ENCODE measurements at places on chromosomes 13 and 19. TPM values are rescaled to one million over a fixed set of nuclear protein-coding genes. Genes with fewer than 3 reads are reported as not detected.
A peak's percentile ranks its signal among the peaks of the same experiment; 100 is the strongest.

SIGLECL1 gene
- total RNA-seq: not detected

SLC7A9 gene
- not detected for total RNA-seq

ZSWIM4 gene
- total RNA-seq: 33.1 TPM

SDHAF1 gene
- total RNA-seq: 12.5 TPM

NCAN gene
- 4.2 TPM for total RNA-seq

PGLYRP1 gene
- not detected for total RNA-seq

LILRB3 gene
- not detected for total RNA-seq

C19orf81 gene
- 26.8 TPM for total RNA-seq

ZNF845 gene
- 24.3 TPM for total RNA-seq

NOVA2 gene
- total RNA-seq: 2.4 TPM

IGFL1 gene
- not detected for total RNA-seq

TSC22D1 gene
- 90.1 TPM for total RNA-seq

GRCh38 chr13:93685900-93686299, 459.3 kb downstream of the GPC6 start:
- no peaks in the 10 kb centered on the region for H3K36me3 ChIP-seq
- peaks cover 17% of the 10 kb centered on the region for H3K4me1 ChIP-seq
- no peaks in the 10 kb centered on the region for H3K27me3 ChIP-seq
- H3K4me3 ChIP-seq: no peak overlapping the region

DNA sequence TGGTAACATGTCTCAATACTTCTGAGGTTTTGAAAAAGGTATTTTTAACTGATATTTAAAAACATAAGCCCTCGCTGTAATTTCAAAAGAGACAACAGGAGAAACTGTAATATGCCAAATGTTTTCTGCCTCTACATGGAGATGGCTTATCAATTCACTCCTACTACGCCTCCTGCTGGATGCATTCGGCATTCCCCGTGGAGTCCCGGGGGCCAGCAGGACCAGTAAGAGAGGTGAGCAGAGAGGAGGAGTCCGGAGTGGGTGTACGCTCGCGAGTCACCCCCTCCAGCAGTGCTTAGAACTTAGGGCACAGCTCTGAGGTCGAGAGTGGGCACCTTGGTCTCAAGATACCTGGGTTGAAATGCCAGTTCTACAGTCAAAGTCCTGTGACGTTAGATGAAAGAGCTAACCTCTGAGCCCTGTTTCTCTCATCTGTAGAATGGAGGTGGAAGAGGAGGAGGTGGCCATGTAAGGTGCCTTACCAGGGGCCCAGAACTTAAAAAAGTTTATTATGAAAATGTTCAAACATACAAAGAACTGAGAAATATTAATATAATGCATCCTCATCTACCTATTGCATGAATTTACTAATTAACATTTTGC, 110.2 kb downstream of the STK24 start:
- peaks cover 3% of the 10 kb centered on the region for H3K4me1 ChIP-seq
- no peak overlapping the region for H3K27ac ChIP-seq
- DNase-seq: peak; percentile 94
- no peak overlapping the region for H3K4me3 ChIP-seq
- peaks cover 79% of the 10 kb centered on the region for H3K36me3 ChIP-seq

- H3K36me3 ChIP-seq: no peaks in the 10 kb centered on the region
- no peak overlapping the region for H3K4me3 ChIP-seq
- peak; percentile 42 for DNase-seq
- no peaks in the 10 kb centered on the region for H3K27me3 ChIP-seq
Measured at GRCh38 chr13:24168979-24169378, 8.5 kb downstream of the SPATA13 start.

DNA sequence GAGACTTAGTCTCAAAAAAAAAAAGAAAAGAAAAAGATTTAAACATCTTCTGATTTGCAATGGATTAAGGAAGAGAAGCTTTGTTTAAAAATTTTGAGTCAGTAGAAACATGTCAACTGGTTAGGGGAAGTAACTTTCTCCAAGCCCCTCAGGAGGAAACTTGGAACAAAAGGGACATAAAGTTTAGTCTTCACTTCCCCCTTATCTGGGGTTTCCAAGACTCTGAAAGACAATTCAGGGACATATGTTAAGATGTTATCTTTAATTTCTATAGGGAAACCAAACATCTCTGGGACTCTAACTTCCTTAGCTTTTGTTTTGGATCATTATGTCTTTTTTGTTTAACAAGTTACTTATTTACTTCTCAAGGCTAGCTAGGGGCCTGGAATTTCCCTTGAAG, 20.1 kb upstream of the MRI1 start:
- no peak for DNase-seq
- no peak overlapping the region for H3K27ac ChIP-seq
- no peaks in the 10 kb centered on the region for H3K36me3 ChIP-seq
- H3K4me3 ChIP-seq: no peak overlapping the region

DNA sequence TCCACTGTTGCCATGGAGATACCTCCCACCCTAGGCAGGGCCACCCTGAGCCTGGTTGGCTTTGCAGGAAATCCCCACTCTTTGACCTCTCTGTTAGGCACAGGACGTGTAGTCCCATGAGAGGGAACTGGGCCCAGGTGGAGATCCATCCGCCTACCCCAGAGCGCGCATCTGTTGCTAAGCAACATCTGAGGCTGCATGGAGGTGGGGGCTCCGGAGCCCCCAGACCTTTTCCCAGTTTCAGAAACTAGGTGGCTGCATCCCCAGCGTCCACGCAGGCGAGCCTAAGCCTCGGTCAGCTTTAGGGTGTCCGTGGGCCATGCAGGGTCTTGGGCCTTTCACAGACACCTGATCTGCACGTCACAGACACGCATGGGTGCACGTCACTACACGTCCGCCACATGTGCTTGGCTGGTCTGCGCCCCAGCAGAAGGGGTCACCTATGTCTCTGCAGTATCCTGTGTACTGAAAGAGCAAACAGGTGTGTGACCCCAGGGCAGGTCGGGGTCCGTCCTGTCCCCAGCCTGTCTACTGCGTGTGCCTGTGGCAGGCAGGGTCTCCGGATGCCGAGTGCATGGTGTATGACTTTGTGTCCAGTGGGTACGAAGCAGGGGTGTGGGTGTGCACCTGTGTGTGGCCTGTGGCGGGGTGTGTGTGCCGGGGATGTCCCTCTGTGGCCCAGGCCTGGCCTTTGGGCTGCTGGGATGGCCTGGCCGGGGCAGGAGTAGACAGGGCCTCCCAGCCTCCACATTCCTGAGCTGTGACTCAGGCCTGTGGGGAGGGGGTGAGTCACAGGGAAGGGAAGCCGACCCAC, 4.1 kb upstream of the CIRBP start:
- H3K27ac ChIP-seq: peak overlapping the region; percentile 62
- peaks cover 9% of the 10 kb centered on the region for H3K27me3 ChIP-seq
- H3K4me1 ChIP-seq: peaks cover 26% of the 10 kb centered on the region
- DNase-seq: peak; percentile 94

DNA sequence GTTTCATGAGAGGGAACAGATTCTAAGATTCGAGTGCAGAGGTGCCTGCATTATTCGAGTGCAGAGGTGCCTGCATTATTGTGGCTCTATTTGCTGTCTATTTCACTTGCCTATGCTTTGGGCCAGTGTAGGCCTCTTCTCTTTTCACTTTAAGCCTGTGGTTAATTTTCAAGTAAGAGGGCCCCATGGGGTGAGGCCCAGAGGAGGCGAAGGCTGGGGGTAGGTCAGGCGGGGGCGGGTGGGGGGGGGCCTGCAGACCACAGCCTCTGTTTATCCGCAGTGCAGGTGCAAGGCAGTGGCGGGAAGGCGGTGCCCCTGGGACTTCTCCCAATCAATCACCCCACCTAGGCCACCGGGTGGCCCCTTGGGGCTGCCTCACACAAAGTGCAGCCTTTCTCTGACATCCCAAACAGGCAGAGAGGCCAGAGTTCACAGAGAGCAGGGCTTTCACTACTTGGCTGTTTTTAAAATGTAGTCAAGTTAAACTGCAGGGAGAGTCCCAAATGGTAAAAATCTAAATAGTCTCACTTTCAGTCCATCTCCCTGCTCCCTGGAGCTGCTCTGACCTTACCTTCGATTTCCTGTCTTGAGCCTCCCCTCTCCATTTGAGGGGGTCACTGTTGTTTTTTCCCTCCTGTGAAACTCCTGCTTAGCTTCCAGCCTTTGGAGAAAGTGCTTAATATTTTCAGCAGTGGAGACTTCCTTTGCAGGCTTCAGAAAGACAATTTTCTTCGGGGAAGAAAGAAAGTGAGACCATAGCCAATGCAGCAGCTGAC, 249.0 kb downstream of the DLEU7 start:
- H3K27me3 ChIP-seq: peaks cover 6% of the 10 kb centered on the region
- H3K4me3 ChIP-seq: no peak overlapping the region
- no peaks in the 10 kb centered on the region for H3K36me3 ChIP-seq
- H3K4me1 ChIP-seq: no peaks in the 10 kb centered on the region
- peak; percentile 73 for DNase-seq
- H3K27ac ChIP-seq: peak overlapping the region; percentile 39

- no peak for DNase-seq
- no peaks in the 10 kb centered on the region for H3K4me1 ChIP-seq
- no peak overlapping the region for H3K27ac ChIP-seq
- H3K4me3 ChIP-seq: no peak overlapping the region
Measured at GRCh38 chr13:48175185-48175584, 57.8 kb upstream of the ITM2B start.

GRCh38 chr19:11208561-11209471, 11.5 kb upstream of the KANK2 start:
- H3K27me3 ChIP-seq: no peaks in the 10 kb centered on the region
- no peak overlapping the region for H3K27ac ChIP-seq
- no peaks in the 10 kb centered on the region for H3K4me1 ChIP-seq
- H3K4me3 ChIP-seq: no peak overlapping the region
- no peak for DNase-seq
- peaks cover 14% of the 10 kb centered on the region for H3K36me3 ChIP-seq

- no peak overlapping the region for H3K4me3 ChIP-seq
- H3K36me3 ChIP-seq: no peaks in the 10 kb centered on the region
Measured at GRCh38 chr19:33777351-33777750, 19.3 kb upstream of the KCTD15 start.

- no peaks in the 10 kb centered on the region for H3K4me1 ChIP-seq
- no peaks in the 10 kb centered on the region for H3K27me3 ChIP-seq
- no peak overlapping the region for H3K27ac ChIP-seq
- peak; percentile 85 for DNase-seq
- H3K4me3 ChIP-seq: no peak overlapping the region
Measured at GRCh38 chr19:16527971-16528521, 14.2 kb downstream of the CHERP start.

DNA sequence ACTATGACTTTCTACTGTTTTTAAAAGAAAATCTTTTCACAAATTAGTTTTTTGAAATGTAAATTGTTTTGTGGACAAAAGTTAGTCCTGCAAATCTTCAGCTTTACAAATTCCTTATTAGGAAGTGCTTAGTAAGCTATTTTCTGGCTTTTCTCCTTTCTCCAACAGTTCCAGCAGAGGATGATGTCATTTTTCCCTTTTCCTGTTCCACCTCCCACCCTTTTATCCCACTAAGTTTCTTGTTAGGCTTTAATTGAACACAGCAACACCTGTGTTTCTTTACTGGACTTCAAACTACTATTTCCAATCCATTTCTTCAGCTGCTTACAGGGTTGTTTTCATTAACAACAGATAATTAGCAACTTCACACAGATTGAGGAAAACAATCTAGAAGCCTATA, 389.2 kb downstream of the NDFIP2 start:
- no peak for DNase-seq
- no peaks in the 10 kb centered on the region for H3K36me3 ChIP-seq
- H3K27me3 ChIP-seq: no peaks in the 10 kb centered on the region
- no peak overlapping the region for H3K27ac ChIP-seq
- H3K4me3 ChIP-seq: no peak overlapping the region

GRCh38 chr13:107964395-107964794, 250.9 kb downstream of the LIG4 start:
- no peak for DNase-seq
- H3K36me3 ChIP-seq: no peaks in the 10 kb centered on the region
- H3K27me3 ChIP-seq: no peaks in the 10 kb centered on the region
- H3K4me1 ChIP-seq: peaks cover 2% of the 10 kb centered on the region
- no peak overlapping the region for H3K4me3 ChIP-seq
- H3K27ac ChIP-seq: no peak overlapping the region

- peaks cover 73% of the 10 kb centered on the region for H3K27me3 ChIP-seq
- H3K4me1 ChIP-seq: no peaks in the 10 kb centered on the region
- no peaks in the 10 kb centered on the region for H3K36me3 ChIP-seq
- H3K27ac ChIP-seq: no peak overlapping the region
Measured at GRCh38 chr13:111537115-111537728, 216.8 kb downstream of the TEX29 start.

GRCh38 chr13:73323615-73324014, 264.8 kb downstream of the KLF5 start:
- H3K4me3 ChIP-seq: no peak overlapping the region
- no peaks in the 10 kb centered on the region for H3K4me1 ChIP-seq
- no peak overlapping the region for H3K27ac ChIP-seq
- no peaks in the 10 kb centered on the region for H3K27me3 ChIP-seq
- H3K36me3 ChIP-seq: no peaks in the 10 kb centered on the region

GRCh38 chr13:20901668-20902437, 693 bp downstream of the XPO4 start:
- no peaks in the 10 kb centered on the region for H3K4me1 ChIP-seq
- peaks cover 16% of the 10 kb centered on the region for H3K36me3 ChIP-seq
- DNase-seq: peak; percentile 80
- H3K27ac ChIP-seq: peak overlapping the region; percentile 87
- H3K27me3 ChIP-seq: no peaks in the 10 kb centered on the region
- H3K4me3 ChIP-seq: peak overlapping the region; percentile 88

DNA sequence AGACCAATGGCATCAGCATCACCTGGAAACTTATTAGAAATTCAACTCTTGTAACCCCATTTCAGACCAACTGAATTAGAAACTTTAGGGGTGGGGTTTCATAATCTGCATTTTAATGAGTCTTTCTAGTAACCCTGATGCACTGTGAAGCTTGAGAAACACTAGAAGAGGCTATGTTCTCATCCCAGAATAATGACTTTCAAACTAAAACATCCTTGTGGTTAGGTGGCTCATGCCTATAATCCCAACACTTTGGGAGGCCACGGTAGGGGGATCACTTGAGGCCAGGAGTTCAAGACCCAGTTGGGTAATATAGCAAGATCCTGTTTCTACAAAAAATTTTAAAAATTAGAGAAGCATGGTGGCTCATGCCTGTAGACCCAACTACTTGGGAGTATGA, 402.4 kb downstream of the DLEU7 start:
- H3K4me1 ChIP-seq: no peaks in the 10 kb centered on the region
- no peak for DNase-seq
- no peaks in the 10 kb centered on the region for H3K27me3 ChIP-seq
- H3K27ac ChIP-seq: no peak overlapping the region
- H3K4me3 ChIP-seq: no peak overlapping the region
- H3K36me3 ChIP-seq: no peaks in the 10 kb centered on the region

DNA sequence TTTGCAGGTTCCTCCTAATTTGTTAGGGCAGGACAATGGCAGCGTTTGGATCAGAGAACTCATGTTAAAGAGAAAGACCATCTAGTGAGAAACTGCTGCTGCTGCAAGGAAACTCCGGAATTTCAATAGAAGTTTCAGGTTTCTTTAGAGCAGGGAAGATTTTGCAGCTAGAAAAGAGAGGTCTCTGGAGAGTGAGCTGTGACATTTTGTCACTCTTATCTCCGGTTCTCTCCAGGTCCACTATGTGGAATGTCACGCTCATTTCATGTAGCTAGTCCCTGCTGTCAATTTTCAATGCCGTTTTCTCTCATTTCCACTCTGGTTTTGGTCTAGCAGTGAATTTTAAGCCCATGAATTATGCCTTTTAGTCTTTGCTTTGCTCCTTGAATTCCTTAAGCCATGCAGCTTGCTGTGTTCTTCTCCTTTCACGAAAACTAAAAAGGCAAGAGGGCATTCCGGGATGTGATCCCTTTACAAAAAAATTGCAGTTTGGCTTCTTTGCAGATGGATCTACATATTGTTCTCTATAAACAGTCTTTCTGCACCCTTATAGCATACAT, 46.7 kb upstream of the POSTN start:
- peaks cover 20% of the 10 kb centered on the region for H3K4me1 ChIP-seq
- H3K27me3 ChIP-seq: no peaks in the 10 kb centered on the region
- H3K36me3 ChIP-seq: no peaks in the 10 kb centered on the region
- peak overlapping the region; percentile 94 for H3K27ac ChIP-seq

GRCh38 chr13:109687559-109688448, 98.6 kb downstream of the IRS2 start:
- peaks cover 8% of the 10 kb centered on the region for H3K4me1 ChIP-seq
- H3K27me3 ChIP-seq: no peaks in the 10 kb centered on the region
- H3K36me3 ChIP-seq: no peaks in the 10 kb centered on the region

All from endodermal cell (in vitro differentiated cells).